ENCODE measurements at places on chromosomes 1 and 21.

GRCh38 chr1:242449661-242450060 lies 74.8 kb downstream of the PLD5 start:
- DNase-seq, result no peak

DNA sequence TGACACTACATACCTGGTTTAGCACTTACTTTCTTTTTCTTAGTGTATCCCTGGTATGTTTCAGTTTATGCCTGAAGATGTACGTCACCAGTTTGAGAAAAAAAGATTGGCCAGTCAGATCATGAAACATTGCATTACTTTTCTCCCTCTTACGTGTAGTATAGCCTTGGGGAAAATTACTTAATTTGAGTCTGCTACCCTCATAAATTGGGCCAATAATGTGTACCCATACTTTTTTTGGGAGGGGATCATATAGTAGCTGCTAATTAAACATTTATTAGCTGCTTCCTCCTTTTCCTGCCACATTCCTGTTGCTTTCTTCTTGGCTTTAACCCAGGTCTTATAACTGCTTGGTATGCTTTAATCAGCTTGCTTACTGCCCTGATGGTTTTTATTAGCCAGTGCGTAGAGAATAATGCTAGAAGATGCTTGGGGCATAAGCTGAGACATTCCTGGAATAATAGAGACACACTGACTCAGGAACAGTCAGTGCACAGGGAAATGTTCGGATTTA lies 32.1 kb downstream of the RABGAP1L start:
- DNase-seq, result peak; percentile 84

DNA sequence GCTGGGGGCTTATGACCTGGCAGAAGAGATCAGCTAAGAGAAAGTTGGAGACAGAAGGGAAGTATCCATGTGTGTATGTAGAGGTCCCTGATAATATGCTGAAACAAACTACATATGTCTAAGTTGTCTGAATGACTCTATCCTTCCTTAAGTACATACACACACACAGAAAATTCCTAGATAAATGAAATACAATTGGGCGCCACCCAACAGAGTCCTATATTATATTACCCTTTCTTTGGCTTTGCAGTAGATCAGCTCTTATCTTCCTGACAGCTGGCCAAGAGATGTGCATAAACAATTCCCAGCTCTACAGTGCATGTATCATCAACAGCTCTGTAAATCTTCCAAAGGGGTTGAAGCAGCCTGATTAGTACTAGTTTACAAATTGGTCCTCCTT lies 40.1 kb downstream of the SORT1 start:
- peak; percentile 13 for DNase-seq

GRCh38 chr21:42363312-42363711 lies 3.0 kb downstream of the TFF1 start:
- DNase-seq, result no peak

- no peak for DNase-seq
Measured at GRCh38 chr1:12439073-12439472, 178.9 kb downstream of the DHRS3 start.

- DNase-seq, result peak; percentile 17
Measured at GRCh38 chr1:38077523-38078147, 31.0 kb upstream of the POU3F1 start.

DNA sequence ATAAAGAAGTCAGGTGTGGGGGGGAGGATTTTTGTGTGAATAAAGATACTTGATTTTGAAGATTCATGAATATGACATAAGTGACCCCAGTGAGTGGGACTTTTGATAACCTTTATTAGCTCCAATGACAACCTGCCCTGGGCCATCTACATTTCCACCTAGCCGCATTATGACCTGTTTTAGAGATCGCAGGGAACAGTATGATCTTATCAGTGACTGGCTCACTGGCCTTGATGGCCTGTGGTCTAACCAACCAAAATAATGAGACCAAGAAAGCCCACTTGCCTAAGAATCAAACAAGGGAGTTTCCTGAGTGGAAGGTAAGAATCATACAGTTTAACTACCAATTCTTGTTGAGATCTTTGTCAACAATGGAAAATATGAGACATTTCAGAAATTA lies 1.8 kb downstream of the ELAPOR1 start:
- no peak for DNase-seq
